ENCODE measurements at places on chromosomes 7 and 10. TPM values are rescaled to one million over a fixed set of nuclear protein-coding genes. Genes with fewer than 3 reads are reported as not detected.

- H3K4me1 ChIP-seq: peaks cover 24% of the 10 kb centered on the region
- no peak for DNase-seq
- no peak overlapping the region for H3K4me3 ChIP-seq
- no peaks in the 10 kb centered on the region for H3K36me3 ChIP-seq
These were observed 81.7 kb downstream of the RNF216 start for GRCh38 chr7:5699467-5700384.

- H3K27me3 ChIP-seq: no peaks in the 10 kb centered on the region
- no peak for DNase-seq
- no peak overlapping the region for H3K4me3 ChIP-seq
- no peak overlapping the region for H3K27ac ChIP-seq
These were observed 19.8 kb downstream of the SLC29A4 start for GRCh38 chr7:5302577-5302976.

DNA sequence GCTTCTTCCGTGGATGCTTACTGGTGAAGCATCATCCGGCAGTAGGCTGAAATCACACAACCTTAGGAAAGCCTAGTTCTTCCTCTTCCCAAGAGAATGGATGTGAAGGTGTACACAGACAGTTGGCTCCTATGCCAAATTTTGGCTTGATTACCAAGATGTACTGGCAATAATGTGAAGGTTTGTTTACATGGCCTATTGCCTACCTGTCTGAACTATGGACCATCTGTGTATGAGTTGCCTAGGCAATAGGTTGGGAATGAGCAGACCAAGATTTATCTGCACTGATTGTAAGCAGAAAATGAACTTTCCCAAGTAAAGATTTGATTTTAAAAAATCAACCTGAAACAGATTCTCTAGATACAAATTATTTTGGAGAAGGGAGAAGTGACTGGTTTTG lies 325.9 kb upstream of the SORCS1 start:
- H3K4me1 ChIP-seq: no peaks in the 10 kb centered on the region
- DNase-seq: no peak
- H3K27me3 ChIP-seq: no peaks in the 10 kb centered on the region
- no peaks in the 10 kb centered on the region for H3K36me3 ChIP-seq
- H3K27ac ChIP-seq: no peak overlapping the region
- no peak overlapping the region for H3K4me3 ChIP-seq

- peaks cover 75% of the 10 kb centered on the region for H3K27me3 ChIP-seq
- no peak overlapping the region for H3K27ac ChIP-seq
- no peak for DNase-seq
- H3K4me3 ChIP-seq: no peak overlapping the region
These were observed 9.6 kb upstream of the KCP start for GRCh38 chr7:128919881-128920799.

DNA sequence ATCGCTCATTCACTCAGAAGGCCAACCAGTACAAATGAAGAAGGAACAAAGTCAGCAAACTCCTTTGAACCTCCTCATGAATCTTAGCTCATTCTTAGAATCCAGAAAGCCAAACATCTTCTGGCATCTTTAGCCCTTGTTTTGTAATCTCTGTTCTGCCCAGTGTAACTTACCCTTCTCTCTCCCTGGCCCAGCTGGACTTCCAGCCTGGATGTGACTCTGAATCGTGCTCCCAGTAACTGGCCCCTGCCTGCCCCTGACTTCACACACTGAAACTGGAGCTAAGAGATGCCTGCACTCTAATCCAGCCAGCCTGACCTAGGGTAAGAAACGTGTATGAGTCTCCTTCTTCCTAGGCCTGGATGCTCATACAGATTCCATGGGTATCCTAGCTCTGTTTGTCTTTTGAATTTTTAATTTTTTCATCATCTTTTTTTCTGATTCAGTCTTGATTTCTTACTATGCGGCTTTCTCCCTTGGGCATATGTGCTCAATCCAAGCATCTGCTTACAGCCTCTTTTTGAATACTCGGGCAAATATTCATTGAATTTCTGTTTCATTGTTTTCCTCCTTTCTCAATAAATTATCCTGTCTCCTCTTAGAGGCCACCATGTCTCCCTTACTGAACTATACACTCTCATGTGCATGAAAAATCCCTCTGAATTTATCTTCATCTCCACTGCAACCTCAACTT lies 845.6 kb upstream of the AUTS2 start:
- H3K36me3 ChIP-seq: no peaks in the 10 kb centered on the region
- no peak for DNase-seq
- no peak overlapping the region for H3K27ac ChIP-seq
- H3K27me3 ChIP-seq: no peaks in the 10 kb centered on the region

DNA sequence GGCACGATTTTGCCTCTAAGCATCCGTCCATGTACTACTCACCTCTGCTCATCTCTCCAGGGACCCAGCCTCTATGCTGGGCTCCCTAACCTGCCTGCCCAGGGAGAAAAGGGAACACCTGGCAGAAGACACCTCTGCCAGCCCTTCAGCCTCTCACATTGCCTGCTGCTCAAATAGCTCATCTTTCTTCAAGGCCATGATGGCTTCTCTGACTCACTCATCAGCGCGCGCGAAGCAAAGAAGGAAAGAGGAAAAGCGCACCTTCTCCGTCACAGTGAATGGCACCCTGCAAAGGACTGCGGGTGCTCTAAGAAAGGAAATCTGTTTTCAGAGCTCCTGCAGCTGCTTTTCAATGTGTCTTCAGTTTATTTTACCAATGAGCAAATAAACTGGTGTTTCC lies 174.0 kb downstream of the PRKAG2 start:
- H3K27me3 ChIP-seq: no peaks in the 10 kb centered on the region
- peaks cover 14% of the 10 kb centered on the region for H3K4me1 ChIP-seq
- H3K36me3 ChIP-seq: no peaks in the 10 kb centered on the region
- H3K27ac ChIP-seq: no peak overlapping the region
- no peak for DNase-seq

GRCh38 chr7:157574120-157574825 lies 237.5 kb downstream of the DNAJB6 start:
- H3K27ac ChIP-seq: no peak overlapping the region
- H3K4me1 ChIP-seq: no peaks in the 10 kb centered on the region
- no peaks in the 10 kb centered on the region for H3K36me3 ChIP-seq
- peaks cover 22% of the 10 kb centered on the region for H3K27me3 ChIP-seq

- H3K27ac ChIP-seq: no peak overlapping the region
- H3K4me3 ChIP-seq: no peak overlapping the region
- no peaks in the 10 kb centered on the region for H3K4me1 ChIP-seq
- no peaks in the 10 kb centered on the region for H3K27me3 ChIP-seq
- DNase-seq: peak; percentile 58
- H3K36me3 ChIP-seq: no peaks in the 10 kb centered on the region
These were observed 182.4 kb downstream of the PLXNA4 start for GRCh38 chr7:132393789-132394261.

- H3K27ac ChIP-seq: peak overlapping the region; percentile 39
- no peaks in the 10 kb centered on the region for H3K36me3 ChIP-seq
- peaks cover 5% of the 10 kb centered on the region for H3K4me1 ChIP-seq
- H3K27me3 ChIP-seq: no peaks in the 10 kb centered on the region
- no peak overlapping the region for H3K4me3 ChIP-seq
- no peak for DNase-seq
These were observed 24.6 kb downstream of the JAZF1 start for GRCh38 chr7:28155964-28156363.

- H3K27me3 ChIP-seq: no peaks in the 10 kb centered on the region
- no peak overlapping the region for H3K4me3 ChIP-seq
- H3K4me1 ChIP-seq: peaks cover 16% of the 10 kb centered on the region
- H3K36me3 ChIP-seq: no peaks in the 10 kb centered on the region
- no peak for DNase-seq
These were observed 51.5 kb downstream of the CCNY start for GRCh38 chr10:35387768-35388167.

DNA sequence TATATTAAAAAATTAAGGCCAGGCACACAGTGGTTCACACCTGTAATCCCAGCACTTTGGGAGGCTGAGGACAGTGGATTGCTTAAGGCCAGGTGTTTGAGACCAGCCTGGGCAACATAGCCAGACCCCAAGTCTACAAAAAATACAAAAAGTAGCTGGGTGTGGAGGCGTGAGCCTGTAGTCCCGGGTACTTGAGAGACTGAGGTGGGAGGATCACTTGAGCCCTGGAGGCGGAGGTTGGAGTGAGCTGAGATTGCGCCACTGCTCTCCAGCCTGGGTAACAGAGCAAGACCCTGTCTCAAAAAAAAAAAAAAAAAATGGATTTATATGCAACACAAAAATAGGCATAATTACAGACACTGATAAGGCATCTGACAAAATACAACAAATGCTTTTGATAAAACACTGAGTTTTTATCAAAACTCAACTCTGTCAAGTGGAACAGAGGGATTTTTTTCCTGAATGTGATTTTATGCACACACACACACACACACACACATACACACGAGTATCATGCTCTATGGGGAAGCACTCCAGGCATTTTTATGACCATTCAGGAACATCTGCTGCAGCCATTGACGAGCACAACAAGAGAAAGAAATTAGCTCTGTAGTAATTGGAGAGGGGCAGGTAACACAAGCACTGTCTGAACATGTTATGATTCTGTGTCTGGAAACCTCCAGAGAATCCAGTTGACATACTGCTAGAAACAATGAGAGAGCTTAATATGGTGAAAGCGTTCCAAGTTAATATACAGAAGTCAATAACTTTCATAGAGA lies 193.1 kb downstream of the WDR37 start:
- DNase-seq: no peak
- H3K27ac ChIP-seq: no peak overlapping the region
- H3K4me1 ChIP-seq: no peaks in the 10 kb centered on the region
- H3K27me3 ChIP-seq: peaks cover 49% of the 10 kb centered on the region

DNA sequence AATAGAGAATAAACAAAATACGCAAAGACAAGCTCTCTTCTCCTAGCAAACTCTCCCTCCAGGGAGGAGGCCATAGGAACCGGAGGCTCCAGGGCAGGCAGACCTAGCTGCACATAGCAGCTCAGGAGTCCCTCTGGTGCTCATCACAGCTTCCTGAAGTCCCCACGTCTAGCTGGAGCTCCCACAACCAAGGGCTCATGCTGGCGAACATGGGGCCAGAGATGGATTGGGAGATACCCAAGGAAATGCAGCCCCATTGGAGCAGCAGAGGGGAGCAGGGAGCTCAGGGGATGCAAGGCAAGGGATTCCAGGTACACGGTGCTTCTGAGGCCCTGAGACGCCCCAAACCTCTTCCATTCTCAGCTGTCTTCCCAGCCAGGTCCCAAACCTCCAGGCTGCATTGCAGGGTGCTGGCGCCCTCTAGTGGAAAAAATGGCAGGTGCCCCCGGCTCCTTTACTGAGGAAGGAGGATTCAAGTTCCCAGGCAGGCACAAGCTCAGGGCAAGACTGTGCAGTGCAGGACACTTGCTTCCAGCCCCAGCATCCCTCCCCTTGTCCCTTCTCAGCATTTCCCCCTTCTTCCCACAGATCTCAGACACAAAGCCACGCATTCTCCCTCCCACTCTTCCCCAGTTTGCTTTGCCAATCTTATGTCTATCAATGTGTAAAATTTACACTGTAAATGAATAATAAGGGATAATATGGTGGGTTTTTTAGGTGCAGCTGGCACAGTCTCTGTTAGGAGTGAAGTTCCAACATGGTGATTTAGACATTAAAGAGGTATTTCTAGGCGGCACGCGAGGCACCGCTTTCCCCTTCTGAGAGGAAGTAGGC lies 46.2 kb downstream of the GPAM start:
- no peaks in the 10 kb centered on the region for H3K27me3 ChIP-seq
- no peak overlapping the region for H3K4me3 ChIP-seq
- H3K4me1 ChIP-seq: peaks cover 5% of the 10 kb centered on the region
- H3K36me3 ChIP-seq: no peaks in the 10 kb centered on the region

- peaks cover 14% of the 10 kb centered on the region for H3K4me1 ChIP-seq
- no peak overlapping the region for H3K4me3 ChIP-seq
- no peaks in the 10 kb centered on the region for H3K27me3 ChIP-seq
- H3K27ac ChIP-seq: no peak overlapping the region
- peak; percentile 73 for DNase-seq
These were observed 63.1 kb downstream of the CARD11 start for GRCh38 chr7:2980401-2981102.

Gene ZNF138
- 6.0 TPM for total RNA-seq

Gene PPRC1
- 27.8 TPM for total RNA-seq

Gene NKX1-2
- total RNA-seq: not detected

Gene STRA8
- total RNA-seq: not detected

Gene CYP3A7
- total RNA-seq: 0.37 TPM

Measured in left lung (tissue), 14 donors.